Activated T-helper 2 cell treated with anti-CD3 and anti-CD28 coated beads, Interferon-gamma antibody, Interleukin-2, Interleukin-4, amounts not matched to agents 10 μg/mL and 5 μg/mL and 100 μg/mL, durations not matched to agents 14 hours and 24 hours and 36 hours (primary cell): ENCODE measurements at places on chromosomes 3 and 15. TPM values are rescaled to one million over a fixed set of nuclear protein-coding genes. Genes with fewer than 3 reads are reported as not detected.

GRCh38 chr3:49906073-49906743, 2.5 kb upstream of the MST1R start:
- peaks cover 25% of the 10 kb centered on the region for H3K4me1 ChIP-seq
- H3K27me3 ChIP-seq, result no peaks in the 10 kb centered on the region
- peaks cover 9% of the 10 kb centered on the region for H3K36me3 ChIP-seq

The FETUB gene
- total RNA-seq, result not detected in 2 replicates

The TM4SF1 gene
- total RNA-seq, result not detected in 2 replicates

DNA sequence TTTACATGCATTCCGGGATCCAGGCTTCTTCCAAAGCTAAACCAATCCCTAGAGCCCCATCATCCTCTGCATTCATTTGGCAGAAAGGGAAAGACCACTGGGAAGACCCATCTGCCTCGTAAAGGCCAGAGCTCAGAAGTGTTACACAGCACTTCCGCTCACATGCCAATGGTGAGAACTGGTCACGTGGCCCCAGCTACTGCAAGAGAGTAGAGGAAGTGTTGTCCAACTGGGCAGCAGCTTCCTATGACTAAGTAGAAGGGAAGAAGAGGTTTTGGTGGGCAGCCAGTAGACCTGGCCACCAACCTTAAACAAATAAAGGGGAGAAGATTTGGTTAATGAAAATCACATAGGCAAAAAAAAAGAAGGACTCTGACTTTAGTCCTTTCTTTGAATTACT, 74.4 kb upstream of the PPP2R3A start:
- H3K4me1 ChIP-seq, result no peaks in the 10 kb centered on the region
- no peak overlapping the region for H3K4me3 ChIP-seq
- DNase-seq, result no peak
- no peaks in the 10 kb centered on the region for H3K36me3 ChIP-seq
- H3K27ac ChIP-seq, result no peak overlapping the region
- H3K27me3 ChIP-seq, result no peaks in the 10 kb centered on the region

DNA sequence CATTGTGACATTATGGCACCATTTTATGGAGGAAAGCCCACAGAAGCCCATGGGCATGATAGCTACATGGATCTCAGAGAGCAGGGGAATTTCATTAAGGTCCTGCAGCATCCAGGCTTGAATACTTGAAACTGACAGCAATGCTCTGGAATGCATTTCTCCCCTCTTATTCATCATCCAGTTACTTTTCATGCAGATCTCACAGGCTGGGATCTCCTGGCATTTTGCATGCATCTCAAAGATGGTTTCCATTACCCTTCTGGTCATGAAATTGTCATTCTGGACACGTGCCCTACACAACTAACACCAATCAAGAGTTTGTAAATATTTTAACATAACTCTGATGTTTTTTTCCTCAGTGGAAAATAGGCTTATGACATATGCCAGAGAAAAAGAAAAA, 32.4 kb downstream of the VGLL3 start:
- DNase-seq, result no peak
- H3K4me1 ChIP-seq, result no peaks in the 10 kb centered on the region
- no peaks in the 10 kb centered on the region for H3K27me3 ChIP-seq
- no peak overlapping the region for H3K27ac ChIP-seq
- no peaks in the 10 kb centered on the region for H3K36me3 ChIP-seq
- H3K4me3 ChIP-seq, result no peak overlapping the region

The TEX9 gene
- total RNA-seq, result 0.27 and 0.44 TPM in 2 replicates
